ENCODE measurements at places on chromosomes 7 and 10.

DNA sequence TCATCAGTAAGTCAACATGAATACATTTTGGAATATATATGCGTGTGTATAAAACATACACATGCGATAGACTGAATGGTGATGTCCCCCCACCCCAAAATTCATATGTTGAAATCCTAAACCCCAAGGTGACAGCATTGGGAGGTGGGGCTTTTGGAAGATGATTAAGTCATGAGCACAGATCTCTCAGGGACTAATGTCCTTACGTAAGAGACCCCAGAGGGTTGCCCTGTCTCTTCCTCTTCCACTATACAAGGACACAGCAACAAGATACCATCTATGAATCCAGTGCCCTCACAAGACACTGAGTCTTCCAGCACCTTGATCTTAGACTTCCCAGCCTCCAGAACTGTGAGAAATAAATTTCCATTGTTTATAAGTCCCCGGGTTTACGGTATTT is 22.5 kb downstream of the DRGX start:
- DNase-seq = no peak

DNA sequence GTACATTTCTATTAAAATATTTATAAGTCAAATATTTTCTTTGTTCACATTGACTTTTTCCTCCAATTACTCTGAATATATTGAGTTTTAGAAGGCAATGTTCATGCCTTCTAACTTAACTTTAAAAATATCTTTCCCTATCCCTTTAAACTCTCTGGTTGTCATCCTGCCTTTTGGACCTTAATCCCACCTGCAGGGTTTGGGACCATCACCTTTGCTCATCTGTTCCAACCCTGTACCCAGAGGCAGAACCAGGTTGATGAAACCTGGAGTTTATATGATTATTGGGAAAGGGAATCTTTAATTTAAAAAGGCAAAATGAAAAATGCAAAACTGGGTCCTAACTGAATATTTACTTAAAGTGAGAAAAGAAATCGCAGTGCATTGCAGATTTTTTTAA is 24.8 kb downstream of the NEUROD6 start:
- no peak for DNase-seq

DNA sequence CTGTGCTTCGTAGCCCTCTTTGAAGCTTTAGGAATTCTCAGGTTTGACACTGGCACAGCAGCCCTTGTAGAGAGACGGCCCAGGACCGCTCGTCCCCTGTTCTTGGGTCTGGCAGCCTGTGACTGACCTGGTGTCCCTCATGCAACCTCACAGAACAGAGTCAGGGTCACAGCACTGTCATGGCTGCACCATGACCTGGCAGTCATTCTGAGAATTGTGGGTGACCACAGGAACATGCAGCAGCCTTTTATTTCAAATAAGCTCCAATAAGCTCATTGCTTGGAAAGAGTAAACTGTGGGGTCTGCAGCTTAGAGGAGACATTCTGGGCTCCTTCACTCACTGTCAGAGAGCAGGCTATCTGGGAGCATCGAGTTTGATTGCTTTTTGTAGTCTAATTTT is 42.5 kb downstream of the MYO1G start:
- DNase-seq = no peak

DNA sequence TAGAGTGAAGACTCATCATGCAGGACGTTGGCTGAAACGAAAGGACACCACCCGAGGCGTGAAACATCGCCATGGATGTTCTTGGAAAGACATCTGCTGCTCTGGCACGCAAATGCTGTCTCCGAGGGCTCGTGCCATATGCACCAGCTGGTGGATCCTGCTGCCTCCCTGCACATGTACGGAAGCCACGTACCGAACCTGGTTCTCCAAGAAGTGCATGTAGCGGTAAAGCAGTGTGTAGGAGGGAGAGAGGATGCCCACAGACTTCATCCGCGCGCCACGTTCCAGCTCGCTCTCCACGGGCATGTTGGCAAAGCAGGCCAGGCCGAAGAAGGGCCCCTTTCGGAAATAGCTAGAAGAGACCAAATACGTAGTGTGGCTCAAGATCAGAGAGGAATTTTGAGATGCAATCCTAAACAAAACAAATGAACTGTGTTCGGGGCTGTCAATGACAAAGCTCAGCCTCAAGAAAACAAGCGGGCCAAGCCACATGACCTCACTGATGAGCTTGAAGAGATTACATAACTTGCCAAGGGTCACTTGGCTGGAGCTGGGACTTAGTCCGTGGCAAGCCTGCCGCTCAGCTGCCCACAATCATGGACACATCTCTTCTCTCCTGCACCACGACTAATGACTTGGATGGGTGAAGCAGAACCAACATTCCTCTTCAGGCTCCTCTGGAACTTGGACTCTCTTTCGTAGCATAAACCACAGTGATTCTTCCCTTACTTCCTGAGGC is 16.5 kb downstream of the DENND11 start:
- no peak for DNase-seq

GRCh38 chr10:73262105-73262730 is 9.8 kb upstream of the MRPS16 start:
- no peak for DNase-seq

- no peak for DNase-seq
Observed at GRCh38 chr7:26187380-26188205, 13.0 kb downstream of the HNRNPA2B1 start.

- no peak for DNase-seq
Observed at GRCh38 chr10:86630079-86630478, 24.3 kb upstream of the OPN4 start.

DNA sequence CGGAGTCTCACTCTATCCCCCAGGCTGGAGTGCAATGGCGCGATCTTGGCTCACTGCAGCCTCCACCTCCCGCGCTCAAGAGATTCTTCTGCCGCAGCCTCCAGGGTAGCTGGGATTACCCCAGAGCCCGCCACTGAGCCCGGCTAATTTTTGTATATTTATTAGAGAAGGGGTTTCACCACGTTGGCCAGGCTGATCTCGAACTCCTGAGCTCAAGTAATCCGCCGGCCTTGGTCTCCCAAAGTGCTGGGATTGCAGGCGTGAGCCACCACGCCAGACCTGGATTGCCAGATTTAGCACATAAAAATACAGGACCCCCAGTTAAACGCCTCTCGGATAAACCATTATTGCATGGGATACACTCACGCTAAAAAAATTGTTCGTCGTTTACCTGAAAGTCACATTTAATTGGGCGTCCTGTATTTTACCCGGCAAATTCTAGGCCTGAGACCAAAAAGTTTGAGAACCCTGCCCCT is 375 bp upstream of the GATAD1 start:
- no peak for DNase-seq

DNA sequence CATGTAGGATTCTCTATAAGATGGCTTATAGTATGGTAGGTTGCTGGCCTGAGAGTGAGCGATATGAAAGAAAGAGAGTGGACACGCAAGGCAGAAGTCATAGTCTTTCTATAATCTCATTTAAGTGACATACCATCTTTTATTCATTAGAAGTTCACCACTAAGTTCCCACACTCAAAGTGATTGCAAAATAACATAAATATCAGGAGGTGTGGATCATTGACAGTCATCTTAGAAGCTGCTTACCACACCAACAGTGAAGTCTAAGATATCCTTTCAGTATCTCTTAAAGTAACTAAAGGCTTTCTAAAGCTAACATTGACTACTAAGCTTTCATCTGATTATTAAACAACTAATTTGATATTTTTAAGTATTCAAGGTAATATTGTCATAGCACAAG is 36.9 kb upstream of the GNAI1 start:
- no peak for DNase-seq

DNA sequence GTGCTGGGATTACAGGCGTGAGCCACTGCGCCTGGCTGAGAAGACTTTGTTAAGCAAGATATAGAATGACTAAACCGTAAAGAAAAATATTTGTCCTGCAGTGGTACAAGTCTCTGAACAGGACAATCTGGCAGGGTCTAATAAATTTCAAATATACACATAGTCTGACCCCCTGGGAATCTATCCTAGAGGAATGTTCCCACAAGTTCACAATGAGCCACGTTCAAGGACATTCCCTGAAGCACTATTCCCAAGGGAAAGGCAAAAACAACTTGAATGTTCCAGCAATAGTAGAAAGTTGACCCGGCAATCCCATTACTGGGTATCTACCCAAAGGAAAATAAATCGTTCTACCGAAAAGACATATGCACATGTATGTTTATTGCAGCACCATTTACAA is 82.0 kb downstream of the HIP1 start:
- DNase-seq = no peak

DNA sequence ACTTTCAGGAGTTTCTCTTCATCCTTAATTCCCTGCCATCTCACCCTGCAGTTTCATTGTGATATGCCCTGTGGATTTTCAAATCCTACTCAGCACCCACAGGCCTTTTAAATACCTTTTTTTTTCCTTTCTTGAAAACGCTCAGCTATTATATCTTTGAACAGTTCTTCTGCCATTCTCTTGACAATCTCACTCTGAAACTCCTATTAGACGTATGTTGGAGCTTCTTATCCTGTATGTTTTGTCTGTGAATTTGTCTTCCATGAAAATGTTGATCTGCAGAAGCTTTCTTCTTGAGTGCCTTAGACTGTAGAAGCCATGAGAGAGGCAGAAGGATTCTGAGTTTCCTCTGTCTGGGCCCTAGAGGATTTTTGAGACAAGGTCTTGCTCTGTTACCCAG is 18.9 kb upstream of the YAE1 start:
- no peak for DNase-seq

DNA sequence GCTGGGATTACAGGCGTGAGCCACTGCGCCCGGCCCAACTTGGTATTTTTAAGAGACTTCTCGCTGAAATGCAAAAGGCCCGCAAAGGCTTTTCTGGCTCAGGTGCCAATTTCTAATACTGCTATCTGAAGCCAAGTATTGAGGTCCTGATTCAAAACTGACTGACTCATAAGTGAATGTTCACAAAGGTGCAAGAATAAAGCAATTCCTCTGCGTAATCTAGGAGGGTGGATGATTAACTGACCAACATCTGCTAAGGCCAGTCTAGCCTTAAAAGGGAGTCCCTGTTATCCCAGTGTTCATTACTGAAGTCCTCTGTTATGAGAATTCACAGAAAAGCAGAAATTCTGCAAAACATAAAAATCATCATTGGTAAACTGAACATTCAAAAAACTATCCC is 111.4 kb downstream of the SRPK2 start:
- DNase-seq = no peak

DNA sequence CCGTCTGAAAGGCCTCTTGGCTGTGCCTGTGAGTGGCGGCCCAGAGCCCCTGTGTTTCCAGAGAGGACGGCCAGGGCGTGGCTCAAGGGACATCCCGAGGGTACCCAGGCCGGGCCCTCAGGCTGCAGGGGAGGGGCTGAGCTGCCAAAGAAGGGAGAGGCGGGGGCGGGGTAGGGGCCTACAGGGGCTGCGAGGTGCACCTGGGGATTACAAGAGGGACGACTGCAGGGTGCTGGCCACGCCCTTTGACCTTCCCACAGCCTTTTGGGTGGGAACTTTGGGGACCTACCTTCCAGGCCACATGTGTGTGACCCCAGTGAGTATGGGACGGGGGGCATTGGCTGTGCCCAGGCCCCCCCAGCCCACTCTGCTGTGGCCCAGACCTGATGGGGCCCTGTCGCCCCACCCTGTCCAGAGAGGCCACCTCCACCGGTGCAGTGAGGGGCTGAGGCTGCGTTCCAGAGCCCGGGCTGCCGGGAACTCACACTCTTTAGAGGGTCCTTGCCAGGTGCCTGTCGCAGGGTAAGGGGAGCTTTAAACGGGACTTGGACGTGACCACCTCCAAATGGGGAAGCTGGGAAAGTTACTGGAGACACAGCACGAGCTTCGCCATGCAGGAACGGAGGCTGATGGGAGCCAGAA is 19.0 kb upstream of the NKX6-2 start:
- no peak for DNase-seq

- no peak for DNase-seq
Observed at GRCh38 chr7:79434098-79434497, 19.4 kb downstream of the MAGI2 start.

GRCh38 chr10:77403761-77404160 is 233.8 kb downstream of the KCNMA1 start:
- no peak for DNase-seq

GRCh38 chr7:43659549-43659896 is 69.8 kb downstream of the COA1 start:
- DNase-seq = no peak

DNA sequence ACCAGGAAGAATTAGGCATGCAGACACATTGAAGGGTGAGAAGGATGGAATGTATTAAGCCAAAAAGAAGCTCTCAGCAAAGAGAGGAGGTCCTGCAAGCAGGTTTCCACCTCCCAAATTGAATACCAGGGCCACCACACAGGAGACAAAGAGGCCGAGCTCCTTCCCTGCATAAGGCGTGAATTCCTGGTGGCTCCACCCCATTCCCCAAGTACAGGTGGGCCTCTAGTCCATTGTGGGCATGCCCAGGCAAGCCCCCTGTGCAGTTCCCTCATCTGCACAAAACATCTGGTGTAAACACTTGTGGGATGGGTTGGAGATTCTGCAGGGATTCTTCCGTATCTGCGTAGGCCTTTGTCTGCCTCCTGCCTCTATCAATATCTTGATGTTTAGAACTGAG is 817.5 kb downstream of the NRG3 start:
- DNase-seq = no peak

DNA sequence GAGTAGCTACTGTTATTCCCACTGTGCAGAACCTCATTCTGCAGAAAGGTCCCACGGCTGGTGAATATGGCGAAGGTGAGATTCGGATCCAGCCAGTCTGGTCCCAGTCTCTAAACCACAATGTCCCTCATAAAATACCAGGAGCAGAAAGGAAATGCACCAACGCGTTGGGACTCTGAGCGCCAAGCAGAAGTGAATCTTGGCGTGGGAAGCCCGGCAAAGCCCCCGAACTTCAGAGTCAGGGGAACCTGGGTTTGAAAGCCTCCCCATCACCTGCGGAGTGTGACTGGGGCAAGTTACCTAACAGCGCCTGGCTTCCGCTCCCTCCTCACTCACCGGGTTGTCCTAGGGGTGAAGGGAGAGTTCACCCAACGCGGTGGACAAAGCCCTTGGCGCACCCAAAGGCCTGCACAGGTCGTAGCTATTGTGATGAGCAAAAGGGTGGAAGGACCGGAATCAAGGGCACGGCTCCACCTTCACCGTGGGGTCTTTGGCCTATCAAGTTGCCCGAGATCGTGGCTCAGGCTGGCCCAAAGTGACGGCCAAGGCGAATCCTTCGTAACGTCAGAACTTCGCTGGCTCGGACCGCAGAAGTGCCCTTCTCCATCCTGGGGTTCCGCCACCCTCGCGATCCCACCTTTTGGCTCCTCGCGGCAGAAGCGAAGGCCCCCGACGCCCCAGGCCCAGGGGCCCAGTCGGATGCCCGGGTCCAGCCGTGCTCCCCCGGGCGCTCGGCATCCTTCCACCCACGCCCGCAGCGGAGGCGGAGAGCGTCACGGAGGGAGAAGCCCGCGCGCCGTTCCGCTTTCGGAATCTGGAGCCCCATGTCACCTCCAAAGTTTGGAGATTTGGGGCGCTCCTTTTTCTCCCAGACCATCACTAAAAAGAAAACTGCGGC is 811 bp downstream of the RGS10 start:
- no peak for DNase-seq
